ENCODE measurements at places on chromosomes 16 and 17.

- DNase-seq, result no peak
Observed at GRCh38 chr17:64777415-64778239, 115.5 kb upstream of the SMURF2 start.

DNA sequence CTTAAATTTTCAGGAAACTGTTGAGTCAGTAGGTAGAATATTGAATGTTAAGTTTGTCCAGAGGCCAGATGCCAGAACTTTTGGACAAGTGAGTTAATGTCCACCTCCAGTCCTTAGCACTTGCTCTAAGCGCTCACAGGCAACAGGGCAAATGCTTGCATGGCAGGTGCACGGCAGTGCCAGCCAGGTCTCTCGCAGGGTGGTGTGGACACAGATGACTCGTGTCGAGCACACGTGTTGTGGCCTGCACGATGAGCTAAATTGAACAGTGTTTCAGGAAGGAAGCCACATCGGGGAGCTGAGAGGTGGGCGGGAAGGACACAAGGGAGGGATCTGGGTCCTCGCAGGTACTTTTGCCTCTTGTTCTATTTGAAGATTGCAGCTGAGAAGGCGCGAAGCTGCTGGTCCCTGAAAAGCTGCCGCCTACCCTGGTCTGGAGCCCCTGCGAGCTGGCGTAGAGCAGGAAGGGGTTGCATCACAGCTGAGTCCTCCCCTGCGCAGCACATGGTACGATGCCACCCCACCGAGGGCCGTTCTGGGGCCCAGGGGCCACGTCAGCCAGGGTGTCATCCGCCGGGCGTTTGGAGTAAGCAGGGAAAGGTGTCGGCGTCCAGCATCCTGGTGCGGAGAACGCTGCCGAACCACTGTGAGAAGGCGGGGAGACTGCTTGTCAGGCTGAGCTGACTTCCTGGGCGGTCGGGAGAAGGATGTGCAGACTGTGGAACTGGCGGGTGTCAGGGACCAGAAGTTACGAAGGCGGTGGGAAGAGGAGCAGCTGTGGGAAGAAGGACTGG lies 6.3 kb downstream of the RAB40C start:
- DNase-seq, result no peak

- no peak for DNase-seq
Observed at GRCh38 chr17:4420692-4421131, 13.0 kb upstream of the SPNS3 start.

DNA sequence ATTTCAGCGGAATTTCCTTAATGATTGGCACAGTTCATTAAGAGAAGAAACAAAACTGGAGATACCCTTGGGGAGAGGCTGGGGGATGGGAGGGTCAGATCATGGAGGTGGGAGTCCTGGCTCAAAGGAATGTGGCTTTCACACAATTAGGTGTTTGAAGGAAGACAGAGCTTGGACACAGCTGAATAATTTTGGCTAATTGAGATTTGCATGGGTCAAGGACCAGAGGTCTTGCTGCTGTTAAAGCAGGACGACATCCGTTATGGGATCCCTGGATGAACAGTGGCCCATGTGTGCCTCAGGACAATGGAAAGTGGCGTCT lies 160.3 kb downstream of the HS3ST3B1 start:
- no peak for DNase-seq

- DNase-seq, result no peak
Observed at GRCh38 chr16:69326172-69326873, 4.1 kb downstream of the PDF start.

DNA sequence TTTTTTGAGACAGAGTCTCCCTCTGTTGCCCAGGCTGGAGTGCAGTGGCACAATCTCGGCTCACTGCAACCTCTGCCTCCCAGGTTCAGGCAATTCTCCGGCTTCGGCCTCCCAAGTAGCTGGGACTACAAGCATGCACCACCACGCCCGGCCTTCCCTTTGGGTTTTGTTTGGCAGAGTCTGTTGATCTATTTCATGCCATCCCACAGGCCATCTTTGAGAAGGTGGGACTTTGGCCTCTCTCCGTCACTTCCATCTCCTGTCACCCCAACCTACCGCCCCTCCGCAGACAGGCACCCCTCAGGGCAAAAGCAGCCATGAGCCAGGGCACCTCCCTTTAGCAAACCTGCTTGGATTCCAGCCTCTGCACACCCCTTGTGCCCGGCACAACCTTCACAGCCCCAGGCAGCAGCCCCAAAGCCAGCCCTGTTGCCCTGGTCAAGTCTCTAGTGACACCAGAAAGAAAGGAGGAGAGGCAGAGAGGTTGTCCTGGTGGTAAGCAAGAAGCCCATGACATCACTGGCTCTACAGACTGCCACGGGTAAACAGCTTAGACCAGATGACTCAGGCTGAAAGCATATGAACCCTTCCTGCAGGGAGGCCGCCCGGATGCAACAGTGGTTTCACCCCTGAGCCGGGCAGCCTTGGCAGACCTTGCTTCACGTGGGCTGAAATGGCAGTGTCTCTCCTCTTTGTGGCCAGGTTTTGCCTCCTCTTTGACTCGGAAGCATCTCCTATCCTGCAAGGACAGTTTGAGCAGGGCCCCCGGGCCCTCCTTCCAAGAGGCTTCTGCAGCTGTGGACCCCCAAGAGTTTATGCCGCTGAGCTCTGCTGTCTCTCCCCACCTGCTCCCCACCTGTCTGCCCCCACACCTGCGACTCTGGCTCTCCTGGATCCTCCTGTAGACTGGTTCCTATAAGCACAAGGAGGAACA lies 8.1 kb upstream of the TIMP2 start:
- DNase-seq, result no peak

DNA sequence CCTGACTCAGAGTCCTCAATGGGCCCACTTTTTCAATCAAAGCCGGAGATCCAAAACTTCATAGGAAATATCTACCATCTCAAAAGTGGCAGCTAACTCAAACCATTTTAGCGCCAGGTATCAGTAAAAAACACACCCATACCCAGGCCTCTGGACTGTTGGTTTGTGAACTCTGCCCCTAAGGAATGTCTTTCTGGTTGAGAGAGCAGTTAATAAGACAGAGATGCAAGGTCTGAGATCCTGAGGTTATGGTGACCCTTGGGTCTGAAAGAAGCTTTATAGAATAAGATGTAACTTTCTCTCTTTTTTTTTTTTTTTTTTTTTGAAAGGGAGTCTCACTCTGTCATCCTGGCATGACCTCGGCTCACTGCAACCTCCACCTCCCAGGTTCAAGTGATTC lies 350.5 kb downstream of the SOX9 start:
- no peak for DNase-seq

DNA sequence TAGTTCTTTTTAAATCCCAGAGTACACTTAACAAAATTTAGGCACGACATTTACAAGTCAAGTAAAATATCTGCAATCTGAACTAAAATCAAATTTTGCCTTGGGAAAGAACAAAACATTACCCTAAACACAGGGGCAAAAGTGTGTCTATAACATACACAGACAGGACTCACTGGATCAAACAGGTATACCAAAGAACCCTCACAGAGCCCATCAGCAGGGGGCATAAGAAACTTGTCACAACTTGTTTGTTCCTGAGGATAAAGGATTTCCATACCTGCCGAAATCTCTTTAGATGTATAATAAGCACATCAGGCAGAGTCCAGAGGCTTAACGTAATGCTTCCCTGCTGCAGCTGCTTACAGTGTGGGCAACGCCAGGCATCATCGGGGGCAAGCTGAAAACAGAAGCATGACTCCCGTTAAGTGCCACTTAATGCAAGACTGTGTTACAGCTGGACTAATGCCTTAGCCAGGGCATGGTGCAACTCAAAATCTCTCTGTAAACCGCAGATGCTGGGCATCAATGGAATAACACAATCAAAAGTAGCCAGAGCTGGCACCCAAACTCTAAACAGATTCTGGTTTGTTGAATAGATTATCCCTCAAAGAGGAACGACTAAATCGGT lies 67.0 kb downstream of the USP31 start:
- DNase-seq, result no peak

DNA sequence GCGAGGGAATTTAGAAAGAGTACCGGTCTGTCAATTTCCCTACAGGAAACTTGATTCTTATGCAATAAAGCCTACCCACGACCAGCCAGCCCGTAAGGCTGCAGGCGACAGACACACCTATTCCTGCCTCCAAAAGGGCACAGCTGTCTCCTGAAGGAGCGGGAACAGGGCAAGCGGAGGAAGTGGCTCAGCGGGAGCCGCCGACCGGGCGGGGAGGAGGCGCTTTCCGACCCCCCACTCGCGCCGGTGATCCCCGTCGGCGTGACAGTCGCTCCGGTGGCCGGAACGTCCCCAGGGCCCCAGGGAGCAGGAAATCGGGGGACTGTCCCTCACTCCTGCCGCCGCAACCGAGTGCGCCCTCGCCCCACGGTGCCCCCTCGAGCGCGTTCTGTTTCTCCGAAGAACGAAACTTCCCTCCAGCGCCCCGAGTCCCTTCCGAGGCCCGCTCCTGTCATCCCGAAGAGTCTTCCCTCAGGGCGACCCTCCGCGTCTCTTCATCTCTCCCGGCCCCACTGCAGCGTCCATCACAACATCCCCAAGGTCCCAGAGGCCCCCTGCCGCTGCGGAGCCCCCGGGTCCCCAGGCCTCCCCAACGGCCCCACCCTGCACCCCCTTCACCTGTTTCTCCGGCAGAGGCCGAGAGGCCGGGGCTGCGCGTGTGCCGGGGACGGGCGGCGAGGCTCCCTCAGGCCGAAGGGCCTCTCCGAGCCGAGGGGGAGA lies 421 bp downstream of the STAT3 start:
- no peak for DNase-seq

- DNase-seq, result no peak
Observed at GRCh38 chr16:31268891-31269290, 9.1 kb downstream of the ITGAM start.

GRCh38 chr17:7480089-7480384 lies 606 bp upstream of the ZBTB4 start:
- DNase-seq, result no peak

- DNase-seq, result no peak
Observed at GRCh38 chr16:27368358-27368722, 33.6 kb upstream of the IL21R start.

GRCh38 chr16:26993963-26994362 lies 72.8 kb upstream of the C16orf82 start:
- DNase-seq, result no peak

DNA sequence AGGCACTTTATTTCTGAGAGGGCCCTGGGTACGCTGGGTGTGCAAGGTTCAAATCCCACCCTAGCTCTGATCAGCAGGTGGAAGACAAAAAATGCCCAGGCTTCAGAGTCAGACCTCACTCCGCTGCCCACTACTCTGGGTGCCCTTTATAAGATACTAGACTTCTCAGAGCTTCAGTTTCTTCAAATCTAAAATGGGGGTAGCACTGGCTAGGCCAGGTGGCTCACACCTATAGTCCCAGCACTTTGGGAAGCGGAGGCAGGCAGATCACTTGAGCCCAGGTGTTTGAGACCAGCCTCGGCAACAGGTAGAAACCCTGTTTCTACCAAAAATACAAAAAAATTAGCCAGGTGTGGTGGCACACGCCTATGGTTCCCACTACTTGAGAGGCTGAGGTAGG lies 1.7 kb downstream of the USB1 start:
- DNase-seq, result no peak

DNA sequence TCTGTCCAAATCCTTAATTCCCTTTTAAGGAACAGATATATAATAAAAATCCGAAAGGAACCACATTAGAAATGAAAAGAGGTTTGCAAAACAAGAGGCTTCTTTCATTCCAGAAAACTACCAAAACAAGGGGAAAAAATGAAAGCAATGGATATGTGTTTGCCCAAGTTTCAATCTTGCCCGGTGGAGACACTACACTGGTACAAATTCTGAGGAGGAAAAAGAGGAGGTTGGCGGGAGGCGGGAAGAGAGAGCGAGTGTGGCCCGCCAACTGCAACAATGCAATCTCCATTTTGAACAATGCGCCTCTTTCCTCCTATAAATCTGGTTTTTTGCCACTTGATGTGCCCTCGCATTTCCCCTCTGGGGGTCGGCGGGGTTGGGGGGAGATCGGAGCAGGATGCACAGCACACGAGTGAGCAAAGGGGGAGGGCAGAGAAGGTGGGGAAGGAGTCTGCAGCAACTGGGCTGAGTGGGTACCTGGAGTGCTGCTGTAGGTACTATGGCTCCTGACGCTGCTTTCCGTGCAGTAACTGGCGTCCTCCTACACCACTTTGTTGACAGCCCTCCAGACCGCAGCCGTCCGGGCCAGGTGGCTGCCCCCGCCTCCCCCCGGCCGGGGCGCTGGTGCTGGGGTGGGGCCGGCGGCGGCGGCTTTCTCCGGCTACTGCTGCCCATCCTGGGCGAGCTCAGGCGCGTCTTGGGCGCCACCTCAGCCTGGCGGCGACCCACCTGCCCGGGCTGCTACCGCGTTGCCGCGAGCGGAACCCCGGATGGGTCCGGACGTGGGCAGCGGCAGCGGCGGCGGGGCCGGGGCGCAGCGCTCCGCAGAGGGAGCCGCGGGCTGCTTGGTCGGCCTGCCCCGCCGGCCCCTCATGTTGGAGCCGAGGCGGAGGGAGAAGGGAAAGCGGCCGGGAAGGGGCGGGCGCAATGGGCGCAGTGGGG lies 93.8 kb upstream of the PLEKHM1 start:
- DNase-seq, result peak; percentile 39

- no peak for DNase-seq
Observed at GRCh38 chr17:65634533-65634932, 73.1 kb upstream of the AXIN2 start.

GRCh38 chr16:10981697-10982216 lies 37.4 kb downstream of the CLEC16A start:
- DNase-seq, result no peak

DNA sequence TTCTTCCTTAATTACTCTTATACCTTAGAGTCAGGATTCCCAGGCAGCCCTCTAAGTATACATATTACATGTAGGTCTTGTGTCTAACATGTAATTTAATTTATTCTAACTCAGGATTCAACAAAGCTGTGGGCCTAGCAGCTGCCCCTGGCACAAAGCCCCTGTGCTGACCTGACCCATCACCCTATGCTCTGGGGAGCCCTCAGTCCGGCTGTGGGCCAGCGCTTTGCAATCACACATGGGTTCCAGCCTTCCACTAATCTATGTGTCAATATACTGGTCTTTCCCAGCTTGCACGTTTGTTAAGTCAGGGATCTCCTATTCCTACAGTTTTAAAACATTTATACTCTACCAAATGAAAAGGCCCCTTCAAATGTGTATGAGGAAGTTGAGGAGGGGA lies 62.7 kb upstream of the SREBF1 start:
- no peak for DNase-seq

DNA sequence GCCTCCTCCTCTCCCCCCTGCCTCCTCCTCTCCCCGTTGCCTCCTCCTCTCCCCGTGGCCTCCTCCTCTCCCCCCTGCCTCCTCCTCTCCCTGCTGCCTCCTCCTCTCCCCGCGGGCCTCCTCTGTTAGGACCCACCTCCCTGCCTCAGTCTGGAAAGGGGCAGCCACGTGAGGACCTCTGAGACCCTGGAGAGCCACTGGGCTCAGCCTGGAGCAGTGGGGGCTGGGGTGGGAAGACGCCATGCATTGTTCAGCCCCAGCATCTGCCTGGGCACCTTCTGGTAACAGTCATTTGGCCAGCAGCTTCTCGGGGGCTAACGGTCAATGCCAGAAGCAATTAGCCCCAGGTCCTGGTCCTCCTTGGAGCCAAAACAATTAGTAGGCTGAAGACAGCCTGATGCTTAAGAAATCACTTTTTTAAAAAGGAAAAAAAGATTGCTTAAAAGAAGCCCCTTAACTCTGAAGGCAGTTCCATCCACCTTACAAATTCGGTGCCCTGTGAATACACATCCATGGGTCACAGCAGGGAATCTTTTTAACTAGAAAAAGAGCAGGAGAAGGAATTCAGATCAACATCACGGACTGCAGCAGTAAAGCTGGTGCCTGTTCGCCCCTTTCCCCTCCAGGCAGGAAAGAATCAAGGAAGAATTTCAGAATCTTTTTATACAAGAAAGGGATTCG lies 29.8 kb downstream of the NXN start:
- no peak for DNase-seq

- DNase-seq, result no peak
Observed at GRCh38 chr17:883586-883962, 96.0 kb downstream of the NXN start.

GRCh38 chr16:1159973-1160772 lies 7.3 kb downstream of the CACNA1H start:
- no peak for DNase-seq

All from stimulated activated CD8-positive, alpha-beta memory T cell treated with anti-CD3 and anti-CD28 coated beads, Interleukin-7, amount 100 ng/mL, for 1 hour (primary cell).